NCI-H748 treated with DMSO at 0.1 percent for 48 hours (cell line): ENCODE measurements at places on chromosomes 13 and 19.

- no peak for DNase-seq
These were observed 53.0 kb downstream of the NAA16 start for GRCh38 chr13:41364043-41364442.

GRCh38 chr13:68176475-68176874 lies 946.3 kb upstream of the PCDH9 start:
- no peak for DNase-seq

DNA sequence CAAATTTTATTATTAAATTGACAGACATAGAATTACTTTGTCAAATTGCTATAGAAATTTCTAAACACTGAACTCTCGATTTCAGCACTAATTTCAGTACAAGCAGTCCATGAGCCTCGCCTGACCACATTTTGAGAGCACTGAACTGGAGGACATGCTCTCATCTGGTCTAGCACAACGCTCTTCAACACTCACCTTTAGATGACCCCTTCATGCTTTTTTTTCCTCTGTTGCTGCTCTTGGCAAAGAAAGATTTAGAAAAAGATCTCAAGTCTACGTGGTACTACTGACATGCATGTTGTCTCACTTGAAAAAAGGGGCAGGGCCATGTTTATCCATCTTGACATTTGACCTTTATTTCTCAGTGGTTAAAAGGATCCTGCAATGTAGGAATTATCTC lies 981.5 kb downstream of the DIAPH3 start:
- no peak for DNase-seq

DNA sequence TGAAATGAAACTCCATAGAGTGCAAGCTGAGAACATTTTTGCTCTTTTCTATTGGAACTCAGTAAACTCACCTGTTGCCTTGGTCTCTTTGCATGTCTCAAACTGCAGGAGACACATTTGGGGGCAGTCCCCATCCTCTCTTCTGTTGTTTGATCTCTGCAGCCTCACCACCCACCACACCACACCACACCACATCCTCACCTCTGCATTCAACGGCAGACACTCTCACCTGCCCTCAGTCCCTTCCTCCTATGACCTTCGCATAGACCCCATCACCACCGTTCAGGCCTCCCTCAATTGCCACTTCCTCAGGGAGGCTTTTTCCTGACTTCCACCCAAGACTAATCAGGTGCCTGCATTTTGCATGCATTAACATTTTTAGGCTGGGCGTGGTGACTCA lies 14.4 kb upstream of the TPM4 start:
- DNase-seq, result no peak

DNA sequence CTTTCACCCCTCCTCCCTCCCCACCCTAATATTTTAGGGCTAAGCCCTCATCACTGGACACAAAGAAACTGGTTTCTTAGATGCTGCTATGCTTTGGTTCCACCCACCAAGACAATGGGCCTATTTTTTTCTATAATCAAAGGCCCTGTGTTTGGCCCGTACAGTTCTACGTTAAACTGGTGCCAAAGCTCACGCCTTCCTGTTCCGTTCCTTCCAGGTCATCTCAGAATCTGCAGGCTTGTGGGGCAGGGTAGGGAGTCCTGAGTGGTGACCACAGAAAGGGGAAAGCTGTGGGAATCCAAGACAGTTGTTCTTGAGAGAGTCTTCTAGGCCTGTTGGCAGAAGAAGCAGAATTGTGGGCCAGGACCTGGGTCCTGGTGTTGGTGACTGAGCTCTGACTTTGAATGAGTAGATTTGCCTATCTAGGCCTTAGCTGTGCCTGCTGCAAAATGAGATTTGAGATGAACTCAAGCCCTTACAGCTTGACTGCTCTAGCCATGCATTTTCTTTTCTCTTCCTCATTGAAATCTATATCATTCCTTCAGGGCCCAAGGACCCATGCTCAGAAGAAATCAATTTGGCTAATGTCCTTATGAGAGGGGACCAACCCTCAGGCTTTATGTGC lies 19.1 kb upstream of the CXCL17 start:
- DNase-seq, result no peak

GRCh38 chr19:12331211-12331941 lies 2.1 kb downstream of the ZNF563 start:
- no peak for DNase-seq

DNA sequence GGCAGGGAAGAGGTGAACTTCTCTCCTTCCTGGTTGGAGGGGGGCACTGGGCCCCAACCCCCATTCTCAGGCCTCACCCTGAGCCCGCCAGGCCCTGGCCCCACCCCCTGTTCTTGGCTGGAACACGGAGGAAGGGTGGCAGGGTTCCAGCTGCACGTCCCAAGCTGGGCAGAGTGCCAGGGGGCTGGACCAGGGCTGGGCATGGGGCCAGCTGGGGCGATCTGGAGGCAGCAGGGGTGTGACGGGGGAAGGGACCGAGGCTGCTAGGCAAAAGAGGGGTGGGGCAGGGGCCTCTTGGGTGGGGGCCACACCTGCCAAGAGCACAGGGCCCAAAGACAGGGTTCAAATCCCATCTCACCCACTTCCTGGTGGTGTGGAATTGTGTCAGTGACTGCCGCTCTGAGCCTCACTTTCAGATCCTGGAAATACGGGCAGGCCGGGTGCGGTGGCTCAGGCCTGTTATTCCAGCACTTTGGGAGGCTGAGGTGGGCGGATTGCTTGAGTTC lies 2.2 kb downstream of the HIF3A start:
- peak; percentile 96 for DNase-seq

DNA sequence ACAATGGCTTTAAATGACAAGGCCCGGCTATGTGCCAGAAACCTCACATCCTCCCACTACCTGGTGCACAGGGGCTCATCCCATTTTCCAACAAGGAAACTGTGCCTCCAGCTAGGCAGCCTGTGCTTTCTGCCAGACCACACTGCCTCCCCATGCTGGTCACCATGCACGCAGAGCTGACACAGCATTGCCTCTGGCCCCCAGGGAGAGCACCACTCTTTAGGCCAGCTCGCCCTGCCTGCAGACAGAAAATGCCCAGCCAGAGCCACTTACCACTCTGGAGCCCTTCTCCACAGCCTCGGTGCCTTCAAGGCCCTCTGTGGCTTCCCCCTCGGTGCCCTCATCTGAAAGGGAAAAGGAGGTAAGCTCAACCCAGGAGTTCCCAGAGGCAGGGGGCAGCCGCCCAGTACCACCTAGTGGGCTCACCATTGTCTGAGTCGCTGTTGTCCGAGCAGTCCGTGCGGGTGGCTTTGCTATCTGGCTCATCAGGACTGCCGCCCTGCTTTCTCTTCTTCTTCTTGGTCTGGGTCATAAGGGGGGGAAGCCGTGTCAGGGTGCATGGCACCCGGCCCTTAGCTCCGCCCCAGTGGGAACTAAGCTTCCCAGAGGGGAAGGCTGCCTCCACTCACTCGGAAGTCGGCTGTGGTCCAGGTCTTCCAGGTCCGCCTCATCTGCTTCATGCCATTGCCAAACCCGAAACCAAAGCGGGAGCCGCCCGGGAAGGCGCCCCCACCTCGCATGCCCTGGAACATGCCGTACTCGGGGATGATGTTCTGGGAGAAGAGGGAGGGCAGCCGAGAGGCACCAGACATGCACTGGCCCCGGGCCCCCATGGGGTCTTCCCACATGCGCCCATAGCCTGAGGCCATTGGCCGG lies 18.0 kb downstream of the AKAP8L start:
- DNase-seq, result no peak

- no peak for DNase-seq
These were observed 125.7 kb downstream of the PTPRS start for GRCh38 chr19:5214902-5215301.
